HTR-8/SVneo (cell line): ENCODE measurements at places on chromosomes 6 and 20.

GRCh38 chr6:81362246-81362645, 390.2 kb downstream of the TENT5A start:
- peak; percentile 0 for DNase-seq

- no peak for DNase-seq
Measured at GRCh38 chr20:49629606-49630005, 61.7 kb upstream of the PTGIS start.

GRCh38 chr20:48141660-48142515, 356.6 kb upstream of the SULF2 start:
- DNase-seq = no peak

DNA sequence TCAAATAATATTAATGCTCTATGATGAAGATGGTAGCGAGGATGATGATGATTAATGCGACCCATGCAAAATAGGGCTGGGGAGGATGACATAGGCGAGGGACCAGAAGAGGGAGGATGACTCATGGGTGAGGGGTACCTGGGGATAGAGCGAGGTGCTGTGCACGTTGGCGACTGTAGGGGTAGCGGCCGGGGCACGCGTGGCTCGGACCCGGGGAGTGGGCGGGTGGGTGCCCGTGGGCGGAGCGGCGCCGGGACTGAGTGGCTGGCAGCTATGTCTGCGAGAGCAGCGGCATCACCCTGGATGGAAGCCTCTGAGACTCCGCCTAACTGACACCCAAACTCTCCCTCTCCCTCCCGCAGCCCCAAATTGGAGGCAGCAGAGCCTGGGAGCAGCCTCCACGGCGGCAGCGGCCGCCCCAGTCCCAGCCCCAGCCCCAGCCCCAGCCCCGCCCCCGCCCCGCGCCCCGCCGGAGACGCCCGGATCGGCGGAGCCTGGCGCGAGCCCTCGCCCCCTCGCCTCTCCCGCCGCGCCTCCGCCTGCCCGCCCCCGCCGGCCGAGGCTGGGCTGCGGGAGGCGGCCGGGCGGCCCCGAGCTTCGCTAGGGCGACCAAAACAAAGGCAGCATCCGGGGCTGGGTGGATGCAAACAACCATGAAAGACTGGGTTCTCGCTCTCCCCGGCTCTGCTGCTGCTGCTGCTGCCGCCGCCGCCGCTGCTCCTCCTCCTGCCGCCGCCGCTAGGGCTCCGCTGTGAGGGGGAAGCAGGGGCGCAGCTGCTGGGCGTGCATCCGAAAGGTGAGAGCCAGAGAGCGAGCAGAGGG, at the start of gene RIMS1:
TSS of gene RIMS1 (plus strand) at position 367 of the 822 bp plus-strand sequence. CDS start 474 bp downstream, outside the sequence.
- peak; percentile 30 for DNase-seq

DNA sequence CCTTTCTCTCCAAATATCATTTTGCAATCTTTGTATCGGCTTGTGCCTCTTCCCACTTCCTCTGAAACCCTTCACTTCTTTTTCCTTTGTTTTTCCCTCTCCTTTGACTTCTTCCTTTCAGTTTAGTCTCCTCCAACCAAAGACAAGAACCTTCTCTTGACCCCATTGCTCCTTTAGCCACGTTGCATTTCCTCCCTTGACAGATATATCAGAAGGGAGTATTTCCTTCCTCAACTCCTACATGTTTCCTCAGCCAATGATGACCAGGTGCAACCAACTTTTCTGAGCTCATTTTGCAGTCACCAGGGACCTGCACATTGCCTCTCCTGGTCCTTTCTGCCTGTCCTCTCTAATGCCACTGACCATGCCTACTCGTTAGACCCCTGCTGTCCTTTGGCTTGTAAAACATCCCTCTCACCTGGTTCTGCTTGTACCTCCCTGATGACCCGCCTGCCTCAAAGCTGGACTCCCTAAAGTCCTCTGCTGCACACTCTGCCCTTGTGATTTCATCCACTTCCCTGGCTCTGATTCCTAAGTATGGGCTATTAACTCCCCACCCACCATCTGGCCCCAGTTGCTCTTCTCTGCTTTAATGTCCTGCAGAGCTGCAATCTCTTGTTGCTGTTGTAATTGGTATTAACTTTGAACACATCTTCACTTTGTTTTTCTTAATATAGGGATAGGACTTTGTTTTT, 27.4 kb downstream of the SLC22A16 start:
- no peak for DNase-seq

- no peak for DNase-seq
Measured at GRCh38 chr6:105794239-105794638, 291.9 kb upstream of the PRDM1 start.

- DNase-seq = no peak
Measured at GRCh38 chr6:11724286-11724685, 54.3 kb downstream of the ADTRP start.
